ENCODE measurements at places on chromosomes 13 and 19.

DNA sequence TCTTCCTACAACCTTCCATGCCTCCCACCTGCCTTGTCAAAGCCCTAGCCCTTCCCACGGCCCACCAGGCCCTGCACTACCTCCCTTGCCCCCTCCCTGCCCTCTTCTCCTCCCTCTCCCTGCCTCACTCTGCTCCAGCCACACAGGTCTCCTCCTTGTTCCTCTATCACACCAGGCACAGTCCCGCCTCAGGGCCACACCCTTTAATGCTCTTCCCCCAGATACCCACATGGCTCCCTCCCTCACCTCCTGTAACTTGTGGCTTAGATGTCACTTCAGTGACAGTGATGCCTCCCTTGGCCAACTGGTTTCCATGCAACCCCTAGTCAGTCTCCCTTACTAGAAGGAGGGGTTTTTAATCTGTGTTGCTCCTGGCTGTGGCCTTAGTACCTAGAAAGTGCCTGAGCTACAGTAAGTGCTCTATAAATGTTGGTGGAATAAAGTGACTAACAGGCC is 1.3 kb downstream of the SIRT6 start:
- DNase-seq: no peak

DNA sequence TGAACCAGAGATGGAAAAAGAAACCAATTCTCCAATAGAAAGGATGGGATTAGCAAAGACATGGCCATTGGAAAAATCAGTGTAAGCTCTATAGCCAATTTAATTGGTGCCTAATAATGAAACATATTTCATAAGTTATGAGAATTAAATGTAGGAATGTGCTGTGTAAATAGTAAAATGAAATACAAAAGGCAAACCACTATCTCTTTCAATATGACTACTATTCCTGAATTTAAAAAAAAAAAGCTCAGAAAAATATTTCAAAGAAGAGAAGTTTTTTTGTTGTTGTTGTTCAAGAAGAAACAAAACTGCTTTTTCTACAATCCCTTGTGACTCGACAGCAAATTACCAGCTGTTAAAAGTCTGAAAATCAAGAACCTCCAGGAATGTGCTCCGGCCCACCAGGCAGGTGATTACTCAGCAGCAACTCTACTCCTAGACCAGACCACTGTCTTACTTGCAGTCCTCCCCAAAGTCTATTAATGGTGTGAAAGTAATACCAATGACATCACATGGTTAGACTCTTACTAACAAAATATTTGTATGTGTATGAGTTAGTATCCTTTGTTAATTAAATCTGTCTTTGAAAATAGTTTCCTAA is 362.4 kb downstream of the KCTD12 start:
- no peak for DNase-seq

DNA sequence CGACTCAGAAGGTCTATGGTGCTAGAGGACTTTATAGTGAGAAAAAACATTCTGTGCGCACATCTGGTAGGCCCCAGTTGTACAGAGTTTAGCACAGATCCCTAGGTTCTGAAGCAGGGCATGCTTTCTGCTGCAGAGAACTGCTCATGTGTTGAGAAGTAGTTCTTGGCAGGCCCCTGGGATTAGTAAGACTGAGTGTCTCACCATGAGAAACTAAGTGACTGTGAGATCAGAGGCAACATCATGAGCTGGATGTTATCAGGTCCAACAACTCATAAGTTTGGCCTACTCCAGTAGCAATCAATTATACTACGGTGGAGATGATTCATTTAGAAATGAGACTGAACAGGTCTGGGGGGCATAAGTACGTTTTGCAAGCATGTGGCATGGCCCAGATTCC is 507.4 kb upstream of the KLF12 start:
- DNase-seq: no peak

GRCh38 chr13:40697711-40698110 is 31.3 kb upstream of the FOXO1 start:
- no peak for DNase-seq

DNA sequence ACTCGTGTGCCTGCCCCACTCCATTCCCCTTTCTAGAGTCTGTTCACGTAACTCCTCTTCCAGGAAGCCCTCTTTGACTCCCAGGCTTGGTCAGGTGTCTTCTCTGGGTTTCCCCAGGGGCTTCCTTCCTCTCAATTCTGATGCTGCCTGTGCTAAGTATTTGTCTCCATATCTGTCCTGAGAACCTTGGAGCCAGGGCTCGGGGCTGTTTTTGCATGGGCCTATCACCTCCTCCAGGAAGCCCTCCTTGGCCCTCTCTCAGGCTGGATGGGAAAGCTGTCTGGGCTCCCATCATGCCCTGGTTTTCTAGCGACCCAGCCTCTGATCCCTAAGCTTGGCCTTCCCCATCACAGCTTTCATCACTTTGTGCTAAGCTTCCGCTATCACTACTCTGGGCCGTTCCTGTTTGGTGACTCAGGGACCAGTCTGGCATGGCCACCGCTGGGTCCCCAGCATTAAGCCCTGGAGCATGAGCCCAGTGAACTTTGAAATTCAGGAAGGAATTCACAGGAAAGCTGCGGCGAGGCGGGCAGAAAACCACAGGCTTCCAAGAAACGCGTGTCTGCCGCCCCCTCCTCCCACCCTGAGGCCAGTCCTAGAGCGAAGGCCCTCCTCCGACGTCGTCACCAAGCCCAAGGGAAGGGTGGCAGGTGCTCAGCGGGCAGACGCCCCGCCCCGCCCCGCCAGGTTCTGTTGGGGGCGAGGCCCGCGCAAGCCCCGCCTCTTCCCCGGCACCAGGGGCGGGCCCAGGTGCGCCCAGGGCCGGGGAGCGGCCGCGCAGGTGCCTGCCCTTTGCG is 486 bp upstream of the SPINT2 start:
- peak; percentile 15 for DNase-seq

All from cerebellar nuclear complex (tissue), 1 donor.